Daoy (cell line): ENCODE measurements at places on chromosomes 7 and 10. TPM values are rescaled to one million over a fixed set of nuclear protein-coding genes. Genes with fewer than 3 reads are reported as not detected.

DNA sequence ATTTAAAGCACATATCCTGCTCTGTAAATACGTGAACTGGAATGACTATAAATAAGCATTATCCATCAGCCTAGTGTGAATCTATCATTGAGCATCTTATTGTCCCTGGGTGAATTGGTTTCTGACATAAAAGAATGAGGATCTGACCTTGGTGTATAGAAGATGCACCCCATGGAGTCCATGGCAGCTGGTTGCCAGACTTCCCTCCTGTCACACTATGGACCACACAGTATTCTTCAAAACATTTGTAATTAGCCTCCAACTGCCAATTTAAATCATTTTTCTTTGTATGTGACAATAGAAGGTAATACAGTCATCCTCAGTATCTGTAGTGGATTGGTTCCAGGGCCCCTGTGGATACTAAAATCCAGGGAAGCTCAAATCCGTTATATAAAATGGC, 238.1 kb upstream of the ZWINT start:
- no peak for DNase-seq

- no peak for DNase-seq
These were observed 176.8 kb downstream of the TWIST1 start for GRCh38 chr7:18940593-18941134.

DNA sequence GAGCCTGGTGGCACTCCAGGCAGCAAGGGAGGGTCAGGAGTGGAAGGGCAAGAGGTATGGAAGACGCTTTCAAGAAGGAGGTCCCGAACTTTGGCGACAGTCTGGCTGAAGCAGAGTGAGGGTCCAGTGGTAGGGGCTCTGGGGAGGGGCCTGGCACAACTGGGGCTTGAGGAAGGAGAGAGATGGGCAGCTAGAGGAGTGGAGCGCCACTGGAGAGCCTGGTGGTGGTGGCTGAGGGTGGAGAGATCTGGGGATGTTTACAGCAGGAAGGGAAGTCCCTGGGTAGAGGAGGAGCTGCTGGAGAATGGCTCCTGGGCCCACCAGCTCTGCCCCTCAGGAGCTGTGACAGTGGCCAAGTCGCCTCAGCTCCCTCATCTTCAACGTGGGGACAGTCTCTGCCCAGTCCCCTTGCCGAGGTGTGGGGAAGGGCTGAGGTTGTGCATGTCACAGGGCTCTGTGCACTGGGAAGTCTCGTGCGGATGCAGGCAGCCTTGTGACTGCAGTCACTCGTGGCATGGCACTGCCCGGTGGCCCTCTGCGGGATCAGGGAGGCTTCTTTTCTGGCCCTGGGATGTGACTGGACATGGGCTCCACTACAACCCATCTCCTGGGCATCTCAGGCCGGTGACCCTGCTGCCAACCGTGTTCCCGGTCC, 18.5 kb downstream of the UBTD1 start:
- no peak for DNase-seq

DNA sequence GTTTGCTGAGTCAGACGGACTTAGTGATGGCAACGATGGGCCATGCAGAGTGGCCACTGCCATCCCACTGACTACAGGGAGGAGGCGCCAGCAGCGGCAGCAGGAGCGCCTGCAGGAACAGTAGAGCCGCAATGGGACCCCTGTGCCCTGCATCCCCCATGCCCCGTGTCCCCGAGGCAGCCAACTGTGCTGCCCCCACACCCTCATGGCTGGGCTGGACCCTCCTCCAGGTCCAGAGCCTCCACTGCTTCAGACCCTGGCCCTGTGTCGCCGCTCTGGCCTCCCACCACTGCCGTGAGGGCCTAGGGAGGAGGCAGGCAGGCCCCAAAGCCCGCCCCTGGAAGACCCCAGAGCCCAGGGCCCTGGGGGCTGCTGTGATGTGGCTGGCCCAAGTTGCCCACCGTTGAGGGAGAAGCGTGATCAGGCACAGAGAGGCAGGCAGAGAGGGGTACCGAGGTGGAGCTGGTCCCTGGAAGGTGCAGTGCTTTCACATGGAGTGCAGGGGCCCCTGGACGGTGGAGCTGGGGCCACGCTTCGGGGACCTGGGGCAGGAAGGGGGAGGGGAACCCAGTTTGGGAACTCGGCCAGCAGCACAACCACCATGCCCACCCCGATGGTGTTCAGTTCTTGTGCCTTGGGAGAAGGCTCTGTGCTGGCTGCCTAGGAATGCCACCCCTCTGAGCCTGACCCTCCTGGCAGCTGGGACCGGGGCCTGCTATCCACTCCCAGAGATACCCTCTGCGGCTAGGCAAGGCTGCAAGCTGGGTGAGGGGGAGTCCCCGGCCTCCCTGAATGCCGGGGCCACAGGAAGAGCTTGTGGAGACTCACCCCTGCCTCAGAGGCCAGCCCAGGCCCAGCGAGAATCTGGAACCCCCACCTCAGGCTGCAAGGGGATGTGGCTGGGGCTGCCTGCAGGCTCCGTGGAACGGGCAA, 32.6 kb downstream of the DKK1 start:
- DNase-seq, result no peak

DNA sequence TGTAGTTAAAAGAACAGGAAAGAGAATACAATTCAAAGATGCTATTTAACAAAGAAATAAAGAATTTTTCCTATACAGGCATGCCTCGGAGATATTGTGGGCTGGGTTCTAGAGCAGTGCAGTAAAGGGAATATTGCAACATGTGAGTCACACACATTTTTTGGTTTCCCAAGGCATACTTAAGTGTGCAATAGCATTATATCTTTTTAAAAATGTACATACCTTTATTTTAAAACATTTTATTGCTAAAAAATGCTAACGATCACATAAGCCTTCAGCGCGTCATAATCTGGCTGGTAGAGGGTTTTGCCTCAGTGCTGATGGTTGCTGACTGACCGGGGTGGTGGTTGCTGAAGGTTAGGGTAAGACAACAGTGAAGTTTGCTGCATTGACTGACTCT, 54.4 kb downstream of the ESYT2 start:
- DNase-seq, result no peak

Gene CPXM2
- total RNA-seq, result 4.9 and 8.6 TPM in 2 replicates

- no peak for DNase-seq
These were observed 13.6 kb downstream of the GNG11 start for GRCh38 chr7:93935102-93935501.

GRCh38 chr7:94514140-94514889, 4.7 kb downstream of the CASD1 start:
- DNase-seq, result no peak

Gene NKX1-2
- total RNA-seq, result not detected in 2 replicates

DNA sequence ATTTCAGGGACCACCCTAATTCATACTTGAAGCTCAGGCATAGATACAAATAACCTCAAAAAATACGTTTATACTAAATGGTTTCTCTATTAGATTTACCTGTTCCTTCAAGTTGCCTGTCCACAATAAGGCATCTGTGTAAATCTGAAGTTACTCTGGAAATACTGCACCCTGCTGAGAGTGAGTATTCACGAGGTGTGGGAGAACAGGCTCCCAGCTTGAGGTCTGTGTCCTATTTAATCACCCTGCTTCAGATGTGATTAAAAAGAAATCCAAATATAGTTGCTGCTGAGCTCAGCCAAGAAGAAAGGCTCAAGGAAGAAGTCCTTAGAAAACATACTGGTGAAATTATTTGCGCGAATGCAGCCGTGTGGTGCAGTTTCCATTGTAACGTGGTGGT, 136.8 kb downstream of the KLF6 start:
- no peak for DNase-seq

Gene NPM3
- 101 and 119 TPM in 2 replicates for total RNA-seq

Gene TRIM56
- 9.8 and 12.6 TPM in 2 replicates for total RNA-seq

- DNase-seq, result no peak
These were observed 59.1 kb downstream of the ARMC3 start for GRCh38 chr10:22986771-22987542.

Gene EGFR
- 58.2 and 66.6 TPM in 2 replicates for total RNA-seq

DNA sequence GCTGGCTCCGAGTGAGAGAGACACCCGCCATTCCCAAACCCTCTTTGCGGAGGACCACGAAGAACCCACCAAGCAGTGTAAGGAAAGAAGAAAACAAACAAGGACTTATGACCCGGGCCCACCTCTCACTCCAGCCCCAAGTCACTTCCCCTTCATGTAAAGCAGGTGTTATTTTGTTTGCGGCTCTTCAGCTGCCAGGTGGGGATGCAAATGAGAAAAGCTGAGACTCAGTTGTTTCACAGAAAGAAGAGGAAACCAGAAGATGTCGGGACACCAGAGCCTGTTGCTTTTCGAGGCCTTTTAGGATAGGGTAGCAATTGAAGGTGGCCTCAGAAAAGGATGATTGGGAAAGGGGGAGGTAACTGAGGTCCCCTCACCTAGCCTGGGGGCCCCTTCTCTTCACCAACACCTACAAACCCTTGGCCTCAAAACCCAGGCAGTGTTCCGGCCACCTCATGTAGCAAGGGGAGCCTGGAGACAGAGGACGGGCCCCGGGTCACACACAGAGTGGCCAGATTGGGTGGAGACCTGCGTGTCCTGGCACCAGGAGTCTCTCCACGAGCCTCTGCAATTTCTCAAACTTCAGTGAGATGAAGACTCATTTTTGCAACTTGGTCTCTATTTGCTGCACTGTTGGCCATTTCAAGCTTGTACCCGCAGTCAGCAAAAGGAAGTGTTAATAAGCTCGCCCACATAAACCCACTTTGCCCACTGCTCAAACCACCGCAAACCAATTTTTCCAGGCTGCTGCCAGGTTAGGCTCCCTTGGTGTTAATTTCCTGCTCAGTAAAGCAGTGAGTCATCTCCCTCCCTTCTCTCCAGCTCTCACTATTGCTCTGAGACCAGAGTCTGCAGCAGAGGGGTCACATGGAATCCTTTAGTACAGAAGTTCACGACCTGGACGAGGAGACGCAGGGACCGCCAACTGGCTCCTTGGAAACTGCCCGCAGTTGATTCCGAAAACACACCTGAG, 45.5 kb downstream of the AOC1 start:
- peak; percentile 42 for DNase-seq

- peak; percentile 38 for DNase-seq
These were observed 2.7 kb downstream of the CUL1 start for GRCh38 chr7:148701414-148701813.

Gene NOS3
- 0.39 and 0.46 TPM in 2 replicates for total RNA-seq

GRCh38 chr10:34730726-34731125, 84.4 kb downstream of the PARD3 start:
- no peak for DNase-seq

DNA sequence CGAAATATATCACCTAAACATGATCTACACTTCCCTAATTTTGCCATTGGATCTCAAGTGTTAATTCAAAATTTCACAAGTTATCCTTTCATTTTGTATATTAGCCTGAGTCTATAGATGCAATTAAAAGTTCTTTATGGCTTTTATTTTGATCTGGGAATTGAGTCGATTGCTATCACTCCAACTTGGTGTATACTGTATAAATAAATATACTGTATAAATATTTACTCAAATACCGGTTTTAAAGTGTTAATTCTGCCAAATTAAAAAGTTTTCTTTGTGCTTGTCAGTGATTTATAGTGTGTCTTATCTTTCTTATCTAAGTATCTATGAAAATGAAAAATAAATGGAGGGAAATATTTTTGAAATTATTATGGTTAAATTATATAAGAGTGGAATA, 683.7 kb upstream of the LRRN3 start:
- DNase-seq, result no peak

Gene ING3
- 23.7 and 33.1 TPM in 2 replicates for total RNA-seq

DNA sequence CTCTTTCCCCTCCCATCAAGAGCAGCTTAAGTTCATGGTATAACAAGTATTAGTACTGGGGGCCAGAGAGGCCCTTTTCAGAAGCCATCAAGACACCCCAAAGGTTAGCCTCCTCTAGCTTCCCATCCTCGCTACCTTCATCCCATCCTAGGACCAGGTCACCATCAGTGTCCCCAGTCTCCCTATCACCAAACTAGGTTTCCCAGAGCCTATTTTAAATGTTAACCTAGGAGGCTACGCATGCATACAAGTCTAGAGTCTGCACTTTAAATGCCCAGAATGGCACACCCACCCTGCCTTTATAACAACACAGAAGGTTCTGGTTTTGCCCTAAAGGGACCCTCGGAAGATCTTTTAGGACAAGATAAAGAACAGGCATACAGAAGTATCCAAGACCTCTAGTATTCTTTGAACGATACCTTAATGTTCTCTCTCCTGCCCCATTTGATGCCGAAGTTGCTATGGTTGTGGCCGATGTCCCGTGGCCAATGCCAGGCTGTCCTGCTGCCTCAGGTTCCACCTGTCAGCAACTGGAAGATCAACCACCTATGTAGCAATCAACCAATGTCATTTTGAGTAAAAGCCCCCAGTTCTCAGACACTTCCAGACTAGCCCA, 2.2 kb downstream of the GPRIN2 start:
- no peak for DNase-seq

Gene HIPK2
- total RNA-seq, result 10.4 and 12.2 TPM in 2 replicates

DNA sequence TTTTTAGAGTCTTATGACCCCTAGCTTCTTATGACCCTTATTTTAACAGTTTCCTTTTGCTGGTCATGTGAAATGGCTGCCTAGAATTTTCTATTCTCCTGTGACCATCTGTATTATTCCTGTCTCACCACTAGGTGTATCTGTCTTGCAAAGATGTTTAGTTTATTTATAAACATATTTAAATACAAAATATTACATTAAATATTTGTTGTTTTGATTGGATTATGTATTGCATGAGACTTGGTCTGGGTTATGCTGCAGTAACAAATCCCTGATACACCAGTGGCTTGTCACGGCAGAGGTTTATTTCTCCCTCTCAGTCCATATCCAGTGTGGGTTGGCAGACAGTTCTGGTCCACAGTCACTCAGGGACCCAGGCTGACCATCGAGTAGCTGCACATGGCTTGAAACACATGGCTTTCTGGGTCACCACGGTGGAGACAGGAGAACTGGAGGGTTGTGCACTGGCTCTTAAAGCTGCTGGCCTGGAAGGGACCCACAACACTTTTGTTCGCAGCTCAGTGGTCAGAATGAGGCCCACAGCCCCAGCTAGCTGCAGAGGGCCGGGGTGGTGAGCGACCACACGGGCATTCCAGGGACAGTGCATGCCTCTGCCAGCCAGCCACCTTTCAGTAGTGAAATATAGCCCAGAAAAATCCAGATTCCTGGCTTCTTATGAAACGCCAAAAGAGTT, 7.4 kb downstream of the RASSF4 start:
- no peak for DNase-seq

DNA sequence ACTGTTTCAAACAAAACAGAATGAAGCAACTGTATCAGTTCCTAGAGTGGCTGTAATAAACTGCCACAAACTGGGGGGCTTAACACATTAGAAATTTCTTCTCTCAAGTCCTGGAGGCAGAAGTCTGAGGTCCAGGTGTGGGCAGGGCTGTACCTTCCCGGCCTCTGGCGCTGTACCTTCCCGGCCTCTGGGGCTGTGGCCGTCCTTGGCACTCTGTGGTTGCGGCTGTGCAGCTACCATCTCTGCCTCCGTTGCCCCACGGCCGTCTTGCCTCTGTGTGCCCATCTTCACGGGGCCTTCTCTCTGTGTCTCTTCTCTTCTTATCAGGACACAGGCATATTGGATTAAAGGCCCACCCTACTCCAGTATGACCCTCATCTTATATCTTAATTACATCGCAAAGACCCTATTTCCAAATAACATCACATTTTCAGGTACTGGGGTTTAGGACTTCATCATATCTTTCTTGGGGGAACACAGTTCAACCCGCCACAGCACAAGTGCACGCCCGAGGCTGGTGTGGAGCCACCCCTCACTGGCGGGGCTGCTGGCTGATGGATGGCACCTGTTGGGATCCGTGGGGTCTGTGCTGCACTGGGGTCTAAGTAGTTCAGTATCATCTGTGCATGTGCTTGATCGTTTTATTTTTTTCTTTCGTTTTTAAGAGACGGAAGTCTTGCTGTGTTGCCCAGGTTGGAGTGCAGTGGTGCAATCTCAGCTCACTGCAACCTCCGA, 123.2 kb downstream of the ACTR3B start:
- DNase-seq, result no peak
